GDM1 (cell line): ENCODE measurements at places on chromosomes 7 and 10.

DNA sequence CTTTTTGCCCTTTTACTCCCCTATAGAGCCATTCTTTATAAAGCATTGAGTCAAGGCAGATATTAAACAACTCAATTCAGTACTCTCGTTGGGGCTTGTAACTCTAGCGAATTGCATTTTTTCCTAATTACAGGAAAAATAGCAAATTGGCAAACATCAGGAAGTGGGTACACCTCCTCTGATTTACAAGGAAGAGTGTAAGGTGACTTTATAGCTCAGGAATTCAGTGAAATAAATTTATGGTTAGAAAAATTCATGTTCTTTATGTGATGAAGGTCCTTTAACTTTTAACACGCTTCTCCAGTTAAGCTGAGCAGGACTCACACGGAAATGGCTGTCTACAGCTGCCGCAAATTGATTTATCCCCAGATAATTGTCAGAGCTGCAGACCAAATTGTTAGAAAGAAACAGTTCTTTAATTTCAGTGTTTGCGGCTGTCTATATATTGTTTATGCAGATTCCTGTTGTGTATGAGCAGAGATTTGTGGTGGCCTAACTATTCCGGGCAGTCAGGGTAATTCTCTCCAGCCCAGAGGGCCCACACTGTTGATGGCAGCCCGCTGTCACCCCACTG lies 151.1 kb upstream of the MKI67 start:
- DNase-seq, result no peak

GRCh38 chr7:6398943-6399342 lies 48.8 kb downstream of the DAGLB start:
- no peak for DNase-seq

GRCh38 chr10:91590142-91590903 lies 42.5 kb downstream of the PPP1R3C start:
- DNase-seq, result no peak

- DNase-seq, result no peak
Observed at GRCh38 chr7:127893547-127893946, 137.7 kb downstream of the LRRC4 start.

GRCh38 chr10:102812231-102812876 lies 24.9 kb downstream of the CYP17A1 start:
- peak; percentile 71 for DNase-seq

DNA sequence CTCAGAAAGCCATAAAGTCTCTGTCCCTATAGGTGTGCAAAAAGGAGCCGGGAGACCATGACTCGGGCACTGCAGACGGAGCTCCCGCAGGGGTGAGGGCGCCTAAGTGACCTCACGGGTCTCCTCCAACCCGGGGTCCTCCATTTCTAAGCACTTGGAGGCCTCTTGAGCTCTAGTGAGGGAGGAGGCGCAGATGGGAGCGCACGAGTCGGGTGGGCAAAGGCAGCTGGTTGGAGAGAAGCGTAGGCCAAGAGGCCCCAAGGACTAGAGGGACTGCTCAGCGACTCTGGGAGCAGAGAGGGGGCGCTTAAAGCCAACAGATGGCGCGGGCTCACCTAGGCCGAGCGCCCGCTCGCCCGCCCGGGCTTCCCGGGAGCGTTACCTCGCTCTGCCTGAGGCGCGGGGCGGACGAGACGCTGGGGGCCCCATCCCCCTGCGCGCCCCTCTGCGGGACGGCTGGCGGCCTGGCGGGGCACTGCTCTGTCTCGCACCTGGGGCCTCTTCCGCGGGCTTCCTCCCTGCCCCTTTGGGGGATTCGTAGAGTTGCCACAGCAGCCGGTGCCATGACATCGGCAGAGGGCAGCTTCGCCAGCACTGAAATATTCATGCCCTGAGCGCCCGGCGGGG lies 523 bp upstream of the CDH23 start:
- peak; percentile 68 for DNase-seq

- DNase-seq, result no peak
Observed at GRCh38 chr10:29642990-29643389, 8.2 kb upstream of the SVIL start.

DNA sequence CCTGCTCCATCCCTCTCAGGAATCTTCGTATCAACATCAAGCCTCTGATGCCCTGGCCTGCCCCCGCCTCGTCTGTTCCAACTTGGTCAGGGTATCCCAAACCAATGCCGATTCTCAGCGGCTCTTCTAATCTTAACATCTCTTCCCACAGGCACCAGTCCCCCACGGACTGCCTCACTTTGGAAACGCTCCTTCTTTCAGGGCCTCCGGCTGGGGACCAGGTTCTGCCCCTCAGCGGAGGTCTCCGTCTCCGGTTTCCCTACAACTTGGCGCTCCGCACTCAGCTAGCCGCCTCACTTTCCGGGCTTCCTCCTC lies 488 bp downstream of the ABCF2 start:
- no peak for DNase-seq

- DNase-seq, result peak; percentile 88
Observed at GRCh38 chr10:35379226-35380137, 43.2 kb downstream of the CCNY start.

DNA sequence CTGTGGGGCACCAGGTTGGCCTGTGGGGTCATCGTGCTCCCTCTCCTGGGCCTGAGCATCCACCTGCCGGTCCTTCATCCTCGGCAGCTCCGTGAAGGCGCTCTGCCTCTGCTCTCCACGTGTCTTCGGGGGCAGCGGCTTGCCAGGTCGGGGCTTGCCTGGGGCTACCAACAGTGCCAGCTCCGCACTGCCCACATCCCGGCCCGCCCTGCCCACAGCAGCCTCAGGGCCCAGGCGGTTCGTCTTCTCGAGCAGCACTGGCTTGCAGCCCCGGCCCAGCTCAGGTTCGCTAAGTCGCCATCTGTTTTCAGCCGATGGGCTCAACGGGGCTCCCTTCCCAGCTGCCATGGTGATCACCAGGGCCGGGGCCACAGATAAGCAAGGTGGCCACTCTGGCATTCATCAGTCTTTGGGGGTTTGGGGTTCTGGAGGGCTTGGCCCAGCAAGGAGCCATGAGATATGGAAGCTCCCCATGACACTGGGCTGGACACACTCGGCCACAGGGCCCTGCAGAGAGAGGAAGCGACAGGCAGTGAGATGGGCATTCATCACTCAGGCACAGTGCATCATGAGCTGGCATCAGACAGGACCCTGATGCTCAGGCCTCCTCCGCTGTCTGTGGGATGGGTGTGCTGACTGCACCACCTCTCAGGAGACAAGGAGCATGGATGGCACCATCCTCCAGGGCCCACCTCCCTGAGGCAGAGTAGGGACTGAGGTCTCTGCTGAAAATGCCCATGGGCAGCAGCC lies 15.5 kb downstream of the ZNF488 start:
- no peak for DNase-seq

DNA sequence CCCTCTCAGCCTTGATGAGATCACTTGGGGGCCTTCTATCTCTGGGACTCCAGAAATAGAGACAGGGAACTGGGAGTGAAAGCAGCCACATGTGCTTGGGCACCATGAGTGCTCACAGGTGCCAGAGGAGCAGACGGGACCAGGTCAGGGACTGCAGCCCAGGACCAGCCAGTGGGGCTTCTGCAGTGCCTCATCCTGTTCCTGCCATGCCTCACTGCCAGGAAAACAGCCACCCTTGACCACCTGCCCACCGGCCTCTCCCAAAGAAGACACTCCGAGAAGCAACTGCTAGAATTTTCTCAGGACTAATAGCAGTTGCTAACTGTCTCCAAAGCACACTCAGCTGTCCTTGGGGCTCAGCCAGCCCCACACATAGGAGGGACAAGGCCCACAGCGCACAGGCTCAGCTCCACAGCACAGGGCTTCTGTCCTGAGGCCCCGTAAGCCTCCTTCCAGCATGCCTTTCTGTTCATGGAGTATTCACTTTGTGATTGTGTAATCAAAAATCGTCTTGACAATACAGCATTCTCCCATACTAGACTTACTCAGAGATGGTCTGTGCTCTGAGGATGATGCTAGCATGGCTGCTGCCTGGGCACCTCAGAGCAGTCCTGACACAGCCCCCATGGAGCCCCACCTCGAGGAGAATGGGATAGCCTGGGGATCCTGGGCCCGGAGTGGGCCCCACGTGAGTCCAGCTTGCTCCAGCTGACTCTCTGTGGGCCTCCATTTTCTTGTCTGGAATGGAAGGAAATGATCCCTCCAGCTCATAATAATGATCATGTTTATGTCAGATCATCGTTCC lies 115.7 kb upstream of the RET start:
- no peak for DNase-seq

DNA sequence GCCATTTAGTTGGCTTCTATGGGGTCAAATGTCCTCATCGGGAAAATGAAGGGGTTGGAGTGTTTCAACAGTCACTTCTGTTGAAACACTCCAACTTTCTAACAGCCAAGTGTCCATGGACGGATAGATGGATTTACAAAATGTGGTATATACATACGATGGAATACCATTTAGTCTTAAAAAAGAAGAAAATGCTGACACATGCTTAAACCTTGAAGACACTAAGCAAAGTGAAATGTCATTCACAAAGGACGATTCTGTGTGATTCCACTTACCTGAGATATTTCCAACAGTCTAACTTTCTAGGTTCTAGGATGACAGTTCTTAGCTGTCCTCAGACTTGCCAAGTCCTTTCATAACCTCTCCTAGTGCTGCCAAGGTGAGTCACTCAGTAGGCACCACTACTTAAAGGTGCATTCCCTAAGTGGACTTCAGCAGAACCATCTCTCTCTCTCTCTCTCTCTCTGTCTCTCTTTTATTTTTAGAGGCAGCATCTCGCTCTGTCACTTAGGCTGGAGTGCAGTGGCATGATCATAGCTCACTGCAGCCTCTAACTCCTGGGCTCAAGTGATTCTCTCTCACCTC lies 69.0 kb downstream of the DENND2A start:
- DNase-seq, result no peak

DNA sequence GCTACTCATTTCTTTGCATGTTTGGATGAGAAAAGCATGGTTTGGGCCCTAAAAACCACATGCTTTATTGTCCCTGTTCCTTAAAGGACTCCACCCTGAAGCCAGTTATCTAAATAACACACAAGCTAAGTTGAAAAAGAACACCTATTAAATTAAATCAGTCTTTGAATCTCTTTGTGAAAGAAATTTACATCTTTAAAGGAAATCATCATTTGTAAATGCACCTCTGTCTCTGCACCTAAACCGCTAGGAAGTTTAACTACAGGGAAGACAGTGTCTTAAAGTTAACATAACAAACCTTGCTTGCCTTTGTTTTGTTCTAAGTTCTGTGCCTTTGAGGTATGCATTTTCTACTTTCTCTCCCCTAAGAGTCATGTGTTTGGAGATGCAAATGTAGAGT lies 52.6 kb downstream of the HTR7 start:
- no peak for DNase-seq

- no peak for DNase-seq
Observed at GRCh38 chr7:6172224-6172909, 100.1 kb downstream of the CYTH3 start.

- no peak for DNase-seq
Observed at GRCh38 chr7:100572949-100573675, 588 bp downstream of the SAP25 start.
